ENCODE measurements at places on chromosomes 5 and 9.
A peak's percentile ranks its signal among the peaks of the same experiment; 100 is the strongest.

- no peak for DNase-seq
These were observed 81.6 kb downstream of the TMEM215 start for GRCh38 chr9:32864971-32865370.

- no peak for DNase-seq
These were observed 306.5 kb upstream of the RPS23 start for GRCh38 chr5:82584631-82585030.

DNA sequence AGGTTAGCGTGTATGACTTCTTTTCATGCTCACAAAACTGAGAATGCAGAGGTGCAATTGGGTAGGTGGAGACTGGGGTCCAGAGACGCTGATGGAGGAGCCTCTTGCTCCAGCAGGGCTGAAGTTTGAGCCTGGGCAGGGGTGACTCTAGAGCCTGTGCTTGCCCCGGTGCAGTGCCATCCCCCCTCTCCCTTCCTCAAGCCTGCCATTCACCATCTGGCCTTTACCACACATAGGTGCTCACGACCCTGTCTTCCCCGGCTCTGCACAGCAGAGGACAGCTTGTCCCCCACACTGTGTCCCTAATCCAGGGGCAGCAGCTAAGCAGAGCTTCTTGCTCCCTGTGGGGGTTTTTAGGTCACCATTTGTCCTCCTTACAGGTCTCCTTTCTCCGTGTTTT is 86.5 kb downstream of the DAP start:
- DNase-seq: no peak

GRCh38 chr5:149838881-149839739 is 105.5 kb downstream of the PDE6A start:
- no peak for DNase-seq

DNA sequence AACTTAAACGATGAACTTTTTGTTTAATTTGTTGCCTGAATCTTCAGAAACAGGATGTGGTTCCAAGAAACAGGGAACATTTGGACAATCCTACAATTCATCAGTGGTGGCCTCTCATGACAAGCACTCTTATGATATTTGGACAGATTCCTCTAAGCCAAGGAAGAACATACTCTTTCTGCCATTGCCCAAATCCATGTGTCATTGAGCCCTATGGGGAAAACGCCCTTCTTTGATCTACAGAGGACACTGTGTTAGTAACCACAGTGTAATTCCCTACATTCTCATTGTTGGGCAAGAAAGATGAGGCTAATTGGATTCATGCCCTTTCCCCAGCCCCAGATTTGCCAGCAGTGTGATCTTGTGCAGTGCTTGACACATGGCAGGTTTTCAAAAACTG is 167.7 kb upstream of the PTCH1 start:
- DNase-seq: no peak

DNA sequence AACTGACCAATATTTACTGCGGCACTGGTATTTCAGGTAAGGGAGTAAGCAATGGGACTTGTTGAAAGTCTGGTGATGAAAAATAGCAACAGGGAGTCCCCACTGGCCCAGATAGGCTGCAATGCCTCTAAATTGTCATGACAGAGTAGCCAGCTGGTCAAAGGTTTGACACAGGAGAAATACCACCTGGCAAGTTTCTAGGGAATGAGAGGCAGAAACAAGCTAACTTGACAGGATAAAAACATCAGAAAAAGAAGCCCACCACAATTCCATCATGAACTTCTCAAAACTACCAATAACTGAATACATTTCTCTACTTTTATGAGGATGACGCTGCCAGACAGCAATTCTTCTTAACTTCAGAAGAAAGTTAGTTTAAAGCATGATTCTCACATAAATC is 99.8 kb downstream of the STRBP start:
- DNase-seq: no peak

DNA sequence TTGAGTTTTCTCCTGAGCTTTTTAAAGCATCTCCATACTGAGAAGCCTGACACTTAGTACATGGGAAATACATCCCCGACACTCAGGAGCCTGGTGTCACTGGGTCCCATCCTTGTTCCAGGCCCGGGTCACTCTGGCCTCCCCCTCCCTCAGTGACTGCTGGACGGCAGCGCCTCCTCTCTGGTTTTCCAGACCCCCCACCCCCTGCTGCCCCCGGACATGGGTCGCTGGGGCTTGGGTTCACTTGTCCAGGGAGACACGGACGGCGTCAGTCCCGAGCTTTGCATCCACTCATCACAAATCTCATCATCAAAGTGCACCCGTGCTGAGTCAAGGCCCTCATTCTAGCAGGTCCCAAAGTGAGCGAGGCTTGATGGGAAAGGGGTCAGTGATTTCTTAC is 243.0 kb downstream of the IRX2 start:
- DNase-seq: no peak

DNA sequence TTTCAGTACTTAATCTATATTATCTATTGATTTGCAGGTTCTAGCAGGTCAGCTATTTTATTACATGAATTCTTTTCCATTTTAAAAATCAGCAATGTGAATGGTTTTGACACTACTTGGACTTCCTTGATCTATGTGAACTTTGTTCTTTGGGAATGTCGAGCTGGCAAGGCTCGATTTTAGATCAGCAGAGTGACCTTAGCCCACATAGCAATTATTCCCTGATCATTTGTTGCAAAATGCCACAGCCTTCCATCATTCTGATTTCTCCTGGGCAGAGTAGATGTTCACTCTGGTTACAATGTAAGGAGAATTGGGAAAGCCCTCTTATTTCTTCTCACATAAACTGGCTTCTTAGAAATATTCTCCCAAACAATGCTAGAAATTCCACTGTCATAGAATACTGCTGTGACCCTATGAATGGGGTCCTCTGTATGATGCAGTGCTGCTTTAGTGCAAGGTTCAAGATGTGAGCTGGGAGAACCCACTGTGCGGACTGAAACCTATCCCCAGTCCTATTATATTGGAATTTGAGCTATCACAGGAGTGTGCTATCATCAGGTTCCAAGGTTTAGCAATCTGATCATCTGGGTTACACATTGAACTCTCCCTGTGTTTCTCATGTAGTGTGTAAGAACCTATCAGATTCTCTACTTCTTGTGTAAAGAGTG is 15.7 kb upstream of the GDA start:
- DNase-seq: no peak

DNA sequence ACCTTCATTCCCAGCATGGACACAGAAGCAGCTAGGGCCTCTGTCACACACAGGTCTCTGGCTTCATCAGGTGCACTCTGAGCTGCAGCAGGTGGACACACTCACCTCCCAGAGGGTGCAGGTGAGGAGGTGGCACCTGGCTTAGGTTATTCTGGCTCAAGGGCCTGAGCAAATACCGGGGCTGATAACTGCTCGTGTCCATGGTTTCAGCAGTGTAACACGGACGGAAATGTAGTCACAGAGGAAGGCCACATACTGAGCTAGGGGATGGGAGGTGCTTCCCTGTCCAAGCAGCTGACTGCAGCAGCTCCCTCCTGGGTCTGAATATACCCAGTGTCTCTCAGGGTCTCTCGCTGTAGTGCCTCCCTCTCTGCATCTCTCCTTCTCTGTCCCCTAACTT is 5.7 kb downstream of the PHF2 start:
- peak; percentile 39 for DNase-seq

DNA sequence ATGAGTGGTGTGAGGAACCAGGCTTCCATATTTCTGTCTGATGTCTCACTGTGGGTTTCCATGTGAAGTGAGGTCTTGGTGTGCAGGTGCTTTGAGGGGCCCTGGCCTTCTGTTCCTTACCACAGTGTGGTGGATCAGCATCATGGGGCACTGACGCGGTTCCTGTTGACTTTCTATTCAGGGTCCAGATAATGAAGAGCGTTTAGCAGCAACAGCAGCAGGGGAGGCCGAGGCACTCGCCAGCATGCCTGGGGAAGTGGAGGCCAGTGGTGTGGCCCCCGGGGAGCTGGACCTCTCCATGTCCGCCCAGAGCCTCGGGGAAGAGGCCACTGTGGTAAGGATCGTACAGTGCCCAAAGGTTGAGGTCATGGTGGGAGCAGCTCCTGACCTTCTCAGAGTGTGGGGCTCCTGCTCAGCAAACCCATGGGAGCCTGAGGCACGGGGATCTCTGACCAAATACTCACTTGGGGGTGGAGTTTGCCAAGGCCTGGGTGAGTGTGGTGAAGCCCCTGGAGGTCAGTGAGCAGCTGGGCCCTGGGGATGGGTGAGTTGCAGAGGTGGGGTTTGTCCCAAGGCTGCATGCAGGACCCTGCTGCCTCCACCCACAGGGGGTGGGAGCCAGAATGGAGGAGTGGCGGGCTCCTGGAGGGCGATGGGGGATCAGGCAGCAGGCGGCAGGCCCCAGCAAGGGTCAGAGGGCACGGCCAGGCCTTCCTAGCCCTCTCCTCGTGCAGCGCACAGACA is 61.2 kb downstream of the COL15A1 start:
- no peak for DNase-seq

DNA sequence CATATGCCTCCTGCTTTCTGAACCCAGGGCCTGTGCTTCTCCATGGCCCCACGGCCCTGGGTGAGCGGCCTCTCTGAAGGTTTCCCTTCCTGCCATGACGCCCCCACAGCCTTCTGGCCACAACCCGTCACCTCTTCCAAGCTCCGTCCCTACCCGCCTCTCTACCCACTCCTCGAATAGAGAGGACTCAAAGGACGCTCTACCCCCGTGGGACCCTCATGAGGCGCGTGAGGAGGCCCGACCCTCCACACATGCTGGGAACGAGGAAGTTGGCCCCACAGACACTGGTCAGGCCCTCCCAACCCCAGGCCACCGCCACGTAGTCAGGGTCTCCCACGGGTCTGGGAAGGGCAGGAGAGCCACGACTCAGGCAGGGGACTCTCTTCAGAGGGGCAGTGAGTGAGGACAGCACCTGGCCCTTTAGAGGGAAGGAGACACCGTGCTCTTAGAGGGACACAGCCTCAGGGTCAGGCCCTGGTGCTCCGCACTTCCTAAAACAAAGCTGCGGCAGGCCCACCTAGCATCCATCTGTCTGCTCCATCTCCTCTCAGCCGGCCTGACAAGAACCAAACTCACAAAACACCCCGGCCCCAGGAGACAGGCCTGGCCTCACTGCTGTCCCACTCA is 5.3 kb downstream of the BRD3 start:
- no peak for DNase-seq

DNA sequence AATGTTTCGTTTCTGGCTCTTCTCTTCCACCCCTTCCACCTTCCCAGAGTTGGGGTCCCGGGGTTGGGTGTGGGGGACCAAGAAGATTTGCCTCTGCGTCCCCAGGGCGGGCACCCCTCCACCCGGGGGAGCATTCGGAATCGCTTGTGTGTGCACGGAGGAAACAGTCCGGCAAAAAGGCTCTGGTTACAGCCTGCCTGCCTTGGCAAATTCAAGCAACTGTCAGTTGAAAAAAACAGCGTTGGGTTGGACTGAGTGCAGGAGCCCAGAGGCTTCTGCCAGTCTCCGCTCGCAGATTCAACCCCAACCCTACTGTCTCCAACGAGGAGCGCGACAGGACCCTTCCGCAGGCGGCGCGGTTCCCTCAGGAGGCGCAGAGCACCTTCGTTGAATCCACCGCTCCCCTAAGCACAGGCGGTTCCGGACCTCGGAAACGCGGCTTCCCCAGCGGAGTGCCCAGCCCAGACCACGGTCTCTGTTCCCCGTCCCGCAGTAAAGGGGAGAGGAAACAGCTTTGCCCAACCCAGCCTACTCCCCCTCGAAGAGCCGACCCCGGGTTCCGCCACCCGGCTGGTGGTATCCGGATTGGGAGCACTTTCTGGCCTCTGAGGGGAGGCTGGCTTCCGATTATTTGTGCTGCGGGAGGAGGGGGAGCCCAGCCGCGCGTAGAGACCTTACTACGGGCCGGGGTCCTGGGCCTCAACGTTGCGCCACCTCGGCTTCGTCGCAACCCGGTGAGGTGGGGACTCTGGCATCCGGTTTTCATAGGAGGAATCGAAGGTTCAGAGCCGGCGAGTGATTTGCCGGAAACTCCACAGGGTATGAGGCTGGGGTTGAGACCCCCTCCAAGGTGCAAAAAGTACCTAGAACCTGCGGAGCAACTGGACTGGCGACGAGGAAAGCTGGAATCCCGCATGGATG is 9.6 kb downstream of the LHX6 start:
- DNase-seq: no peak
